Activated naive CD8-positive, alpha-beta T cell treated with anti-CD3 and anti-CD28 coated beads for 36 hours (primary cell): ENCODE measurements at places on chromosomes 1 and 21. TPM values are rescaled to one million over a fixed set of nuclear protein-coding genes. Genes with fewer than 3 reads are reported as not detected.

GRCh38 chr21:31873275-31873695 is 465 bp downstream of the HUNK start:
- peaks cover 6% of the 10 kb centered on the region for H3K4me1 ChIP-seq
- no peak for DNase-seq
- no peak overlapping the region for H3K27ac ChIP-seq

The ANXA9 gene
- total RNA-seq: not detected

DNA sequence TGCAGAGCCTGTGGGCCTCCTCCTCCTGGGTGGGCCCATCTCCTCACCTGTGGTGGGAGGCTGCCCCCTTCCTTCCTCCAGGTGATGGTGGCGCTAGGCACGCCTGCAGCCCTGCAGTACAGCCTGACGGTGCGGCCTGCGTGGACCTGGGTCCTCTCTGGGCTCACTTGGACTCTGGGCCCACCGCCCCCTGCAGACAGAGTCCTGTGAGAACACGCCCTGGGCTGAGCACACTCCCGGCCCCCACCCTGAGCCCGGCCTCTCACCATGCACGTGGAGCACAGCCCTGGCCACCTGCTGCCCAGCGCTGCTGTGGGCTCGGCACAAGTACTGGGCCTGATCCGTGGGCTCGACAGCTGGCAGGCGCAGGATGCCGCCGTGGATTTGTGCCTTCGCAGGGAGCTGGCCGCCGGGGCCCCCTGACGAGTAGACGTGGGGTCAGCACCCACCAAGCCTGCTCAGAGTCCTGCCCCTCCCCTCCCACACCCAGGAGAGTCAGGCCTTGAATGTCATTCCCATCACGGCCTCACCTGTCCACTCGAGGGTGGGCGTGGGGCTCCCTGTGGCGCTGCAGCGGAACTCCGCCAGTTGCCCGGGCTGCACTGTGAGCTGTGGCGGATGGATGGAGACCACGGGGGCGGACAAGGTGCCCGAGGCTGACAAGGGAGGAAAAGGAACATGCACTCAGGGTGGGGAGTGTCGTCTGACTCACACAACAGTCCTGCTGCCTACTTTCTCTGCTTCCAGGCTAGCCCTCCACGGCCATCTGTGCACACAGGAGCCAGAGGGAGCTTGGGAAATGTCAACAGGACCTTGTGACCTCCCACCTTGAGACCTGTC is 43.4 kb downstream of the LDLRAD2 start:
- H3K27ac ChIP-seq: no peak overlapping the region
- H3K27me3 ChIP-seq: no peaks in the 10 kb centered on the region
- H3K4me1 ChIP-seq: peaks cover 2% of the 10 kb centered on the region
- H3K36me3 ChIP-seq: no peaks in the 10 kb centered on the region
- H3K4me3 ChIP-seq: no peak overlapping the region

GRCh38 chr1:7717748-7718368 is 53.2 kb upstream of the VAMP3 start:
- no peak for DNase-seq
- H3K4me3 ChIP-seq: no peak overlapping the region
- no peaks in the 10 kb centered on the region for H3K36me3 ChIP-seq
- no peaks in the 10 kb centered on the region for H3K4me1 ChIP-seq
- H3K27me3 ChIP-seq: peaks cover 32% of the 10 kb centered on the region

The MAN1C1 gene
- 5.3 TPM for total RNA-seq

DNA sequence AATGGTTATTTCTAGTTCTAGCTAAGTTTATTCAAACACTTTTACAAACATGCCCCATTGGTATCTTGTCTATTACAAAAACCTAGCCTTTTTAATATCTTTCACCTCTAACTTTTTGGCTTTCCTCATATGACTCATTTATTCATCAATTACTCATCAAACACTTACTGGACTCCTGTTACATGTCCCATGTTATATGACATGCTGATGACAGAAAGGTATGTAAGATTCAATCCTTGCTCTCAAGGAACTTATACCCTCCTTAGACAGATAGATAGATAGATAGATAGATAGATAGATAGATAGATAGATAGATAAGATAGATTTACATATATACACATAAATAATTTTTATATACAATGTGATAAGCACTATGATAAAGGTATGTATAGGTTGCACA is 33.9 kb upstream of the INSL5 start:
- no peaks in the 10 kb centered on the region for H3K27me3 ChIP-seq
- peaks cover 7% of the 10 kb centered on the region for H3K4me1 ChIP-seq
- no peak for DNase-seq
- H3K36me3 ChIP-seq: no peaks in the 10 kb centered on the region
